GM10248 (cell line): ENCODE measurements at places on chromosomes 11 and 22.

GRCh38 chr11:124762624-124763155 lies 600 bp upstream of the ESAM start:
- peak; percentile 50 for DNase-seq

GRCh38 chr11:3095712-3096361 lies 38.6 kb upstream of the CARS1 start:
- no peak for DNase-seq

DNA sequence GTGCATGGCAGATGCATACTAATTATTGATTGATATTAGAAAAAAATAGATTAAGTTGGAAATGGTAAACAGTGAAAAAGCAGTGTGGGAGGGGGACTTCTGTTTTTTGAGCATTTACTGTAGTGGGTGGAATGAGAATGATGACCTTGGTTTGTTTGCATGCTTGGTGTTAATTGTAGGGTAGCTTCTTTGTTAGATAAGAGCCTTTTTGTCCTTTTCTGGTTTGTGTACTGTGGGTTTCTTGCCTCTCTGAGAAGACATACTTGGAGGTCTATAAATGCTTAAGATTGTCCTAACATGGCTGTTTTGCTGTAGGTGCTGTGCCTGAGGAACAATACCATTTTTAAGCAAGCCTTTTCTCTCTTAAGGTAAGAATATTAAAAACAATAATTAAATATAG lies 17.0 kb downstream of the MRPL48 start:
- no peak for DNase-seq

DNA sequence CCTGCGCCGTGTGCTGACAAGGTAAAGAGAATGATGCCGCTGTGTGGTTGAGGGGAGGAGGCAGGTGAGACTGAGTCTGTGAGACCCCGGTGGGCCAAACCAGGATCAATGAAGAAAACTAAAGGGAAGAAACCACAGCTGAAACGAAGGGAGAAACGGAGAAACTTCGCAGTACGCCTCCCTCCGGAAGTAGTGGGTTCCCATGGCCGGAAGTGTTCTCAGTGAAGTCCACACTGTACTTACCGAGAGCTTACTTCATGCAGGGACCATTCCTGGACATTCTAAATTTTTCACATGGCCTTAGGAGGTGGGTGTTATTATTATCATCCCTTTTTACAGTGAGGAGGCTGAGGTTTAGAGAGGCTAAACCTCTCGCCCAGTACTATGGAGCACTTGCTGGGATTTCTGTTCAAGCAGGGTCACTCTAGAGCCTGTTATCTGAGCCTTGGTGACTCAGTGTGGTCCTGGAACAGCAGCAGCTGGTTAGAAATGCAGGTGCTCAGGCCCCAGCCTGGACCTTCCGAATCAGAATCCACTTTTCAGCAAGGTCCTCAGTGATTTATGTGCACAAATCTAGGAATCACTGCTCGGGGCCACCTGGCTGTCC lies 17.9 kb downstream of the CD5 start:
- DNase-seq = no peak

GRCh38 chr11:3907590-3907989 lies 52.1 kb downstream of the STIM1 start:
- no peak for DNase-seq
